ENCODE measurements at places on chromosomes 13 and 19.
A peak's percentile ranks its signal among the peaks of the same experiment; 100 is the strongest.

DNA sequence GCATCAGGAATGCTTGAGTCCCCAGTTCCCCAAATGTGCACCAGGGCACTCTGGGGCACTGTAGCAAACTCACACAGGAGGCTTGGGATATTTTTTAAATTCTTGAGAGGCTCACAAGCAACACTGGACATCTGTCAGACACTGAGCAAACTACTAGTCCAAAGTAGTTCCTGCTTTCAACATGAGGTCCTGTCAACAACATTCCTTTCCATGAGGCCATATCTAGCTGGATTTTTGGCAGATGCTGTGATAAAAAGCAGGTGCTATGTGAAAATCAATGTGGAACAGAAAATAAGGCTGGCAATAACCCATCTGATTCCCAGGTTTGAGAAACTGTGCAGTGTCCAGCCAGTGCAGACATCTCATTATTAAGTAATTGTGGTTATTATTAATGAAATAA, 50.5 kb downstream of the STARD13 start:
- peaks cover 52% of the 10 kb centered on the region for H3K4me1 ChIP-seq
- H3K27ac ChIP-seq, result peak overlapping the region; percentile 1
- H3K4me3 ChIP-seq, result no peak overlapping the region
- peaks cover 5% of the 10 kb centered on the region for H3K36me3 ChIP-seq

- no peaks in the 10 kb centered on the region for H3K36me3 ChIP-seq
- no peak overlapping the region for H3K27ac ChIP-seq
- H3K27me3 ChIP-seq, result peaks cover 87% of the 10 kb centered on the region
- peaks cover 13% of the 10 kb centered on the region for H3K4me1 ChIP-seq
These were observed 704 bp downstream of the CHST8 start for GRCh38 chr19:33622505-33622808.

DNA sequence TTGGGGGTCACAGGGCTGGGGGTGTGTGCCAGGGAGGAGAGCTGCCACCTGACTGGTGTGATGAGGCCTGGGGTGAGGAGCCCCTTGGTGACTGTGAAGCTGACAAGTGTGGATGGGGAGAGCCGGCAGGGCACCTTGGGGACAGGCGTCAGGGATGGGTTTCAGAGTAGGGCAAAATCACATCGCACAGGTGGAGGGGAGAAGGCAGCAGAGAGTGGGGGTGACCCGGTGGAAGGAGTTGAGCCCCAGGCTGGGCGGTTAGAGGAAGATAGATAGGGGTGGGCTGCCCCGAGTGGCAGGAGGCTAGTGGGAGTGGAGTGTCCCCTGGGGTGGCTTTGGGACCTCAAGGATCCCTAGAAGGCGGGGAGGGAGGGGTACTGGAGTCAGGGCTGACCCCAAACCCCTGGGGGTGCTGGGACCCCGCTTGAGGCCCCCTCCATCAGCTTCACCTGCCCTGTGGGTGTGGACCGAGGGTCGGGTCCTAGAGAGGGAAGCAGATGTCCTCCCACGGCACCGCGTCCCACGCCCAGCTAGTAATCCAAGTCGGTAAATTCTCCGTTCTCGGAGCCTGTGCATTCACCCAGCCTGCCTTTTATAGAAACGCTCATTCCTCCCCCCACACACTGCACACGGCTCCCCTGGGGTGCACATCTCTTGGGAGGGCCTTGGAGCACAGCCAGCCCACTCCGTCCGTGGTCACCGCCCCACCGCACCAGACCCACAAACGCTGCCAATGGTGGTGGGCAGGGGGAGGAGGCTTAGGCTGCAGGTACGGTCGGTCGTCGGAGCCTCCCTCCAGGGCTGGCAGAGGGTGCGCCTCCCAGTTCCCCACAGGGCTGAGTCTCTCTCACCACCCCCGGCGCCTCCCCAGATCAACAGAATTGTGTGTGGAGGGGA, 2.4 kb downstream of the CTXN1 start:
- peaks cover 18% of the 10 kb centered on the region for H3K36me3 ChIP-seq
- DNase-seq, result no peak
- no peak overlapping the region for H3K27ac ChIP-seq
- no peak overlapping the region for H3K4me3 ChIP-seq

DNA sequence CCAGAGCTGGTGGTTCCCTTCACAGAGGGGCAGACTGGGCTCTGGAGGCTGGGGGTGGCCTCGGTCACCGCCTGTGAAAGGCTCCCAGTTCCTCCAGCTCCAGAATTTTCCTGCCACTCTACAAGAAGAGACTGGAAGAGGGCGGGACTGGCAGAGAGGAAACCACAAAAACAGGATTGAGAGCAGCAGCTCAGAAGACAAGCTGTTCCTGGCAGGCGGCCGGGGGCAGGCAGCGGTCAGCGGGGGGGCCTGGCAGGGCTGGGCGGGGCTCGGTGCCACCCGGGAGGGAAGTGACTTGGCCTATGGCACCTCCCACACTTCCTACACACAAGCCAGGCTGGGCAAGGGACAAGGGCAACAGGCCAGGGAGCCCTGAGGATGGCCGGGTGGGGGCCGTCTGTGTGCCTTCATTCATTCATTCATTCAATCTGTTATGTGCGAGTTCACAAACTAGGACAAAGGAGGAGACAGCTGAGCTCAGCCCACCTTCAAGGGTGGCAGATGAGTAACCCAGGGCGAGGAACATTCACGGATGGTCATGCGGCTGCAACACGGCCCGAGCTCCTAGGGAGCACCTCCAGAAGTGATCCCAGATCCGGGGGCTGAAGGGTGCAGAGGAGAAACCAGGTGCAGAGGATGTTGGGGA, 16.9 kb upstream of the BTBD2 start:
- H3K4me3 ChIP-seq, result peak overlapping the region; percentile 24
- peaks cover 12% of the 10 kb centered on the region for H3K4me1 ChIP-seq
- H3K36me3 ChIP-seq, result no peaks in the 10 kb centered on the region
- no peaks in the 10 kb centered on the region for H3K27me3 ChIP-seq
- H3K27ac ChIP-seq, result peak overlapping the region; percentile 96

DNA sequence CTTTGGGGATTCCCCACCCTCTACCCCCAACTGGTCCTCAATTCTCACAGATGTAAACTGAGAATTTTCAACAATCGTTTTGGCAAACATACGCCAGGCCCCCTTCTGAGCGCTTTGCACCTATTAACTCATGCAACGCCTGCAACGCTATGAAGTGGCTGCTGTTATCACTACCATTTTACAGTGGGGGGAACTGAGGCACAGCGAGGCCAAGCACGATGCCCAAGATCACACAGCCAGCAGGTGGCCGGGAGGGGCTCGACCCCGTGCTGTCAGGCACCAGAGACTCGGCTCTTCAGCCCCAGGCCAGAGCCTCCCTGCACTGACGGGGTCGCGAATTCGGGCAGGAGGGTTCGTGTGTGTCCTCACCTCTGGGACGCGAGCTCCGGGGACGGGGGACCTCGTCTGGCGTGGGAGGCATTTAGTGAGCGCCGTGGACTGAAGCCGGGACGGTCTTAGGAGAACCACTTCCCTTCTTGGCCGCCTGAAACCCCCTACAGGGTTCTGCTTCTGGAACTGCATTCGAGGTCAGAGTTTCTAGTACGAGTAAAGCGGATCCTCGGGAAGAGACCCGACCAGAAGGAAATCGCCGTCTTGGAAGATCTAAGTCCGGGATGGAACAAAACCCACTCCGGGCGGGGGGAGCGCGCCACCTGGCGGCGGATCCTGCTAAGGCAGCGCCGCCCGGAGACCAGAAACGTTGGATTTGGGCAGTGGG, 21.0 kb downstream of the ZNF114 start:
- peaks cover 6% of the 10 kb centered on the region for H3K4me1 ChIP-seq
- peak; percentile 83 for DNase-seq
- H3K4me3 ChIP-seq, result peak overlapping the region; percentile 54

- peaks cover 21% of the 10 kb centered on the region for H3K4me1 ChIP-seq
- H3K4me3 ChIP-seq, result no peak overlapping the region
- DNase-seq, result no peak
These were observed 21.1 kb downstream of the SYDE1 start for GRCh38 chr19:15128162-15128770.

- H3K4me3 ChIP-seq, result no peak overlapping the region
- no peak for DNase-seq
- no peaks in the 10 kb centered on the region for H3K27me3 ChIP-seq
- H3K27ac ChIP-seq, result no peak overlapping the region
- H3K36me3 ChIP-seq, result no peaks in the 10 kb centered on the region
- no peaks in the 10 kb centered on the region for H3K4me1 ChIP-seq
These were observed 718.5 kb downstream of the SLITRK6 start for GRCh38 chr13:85080691-85081090.

DNA sequence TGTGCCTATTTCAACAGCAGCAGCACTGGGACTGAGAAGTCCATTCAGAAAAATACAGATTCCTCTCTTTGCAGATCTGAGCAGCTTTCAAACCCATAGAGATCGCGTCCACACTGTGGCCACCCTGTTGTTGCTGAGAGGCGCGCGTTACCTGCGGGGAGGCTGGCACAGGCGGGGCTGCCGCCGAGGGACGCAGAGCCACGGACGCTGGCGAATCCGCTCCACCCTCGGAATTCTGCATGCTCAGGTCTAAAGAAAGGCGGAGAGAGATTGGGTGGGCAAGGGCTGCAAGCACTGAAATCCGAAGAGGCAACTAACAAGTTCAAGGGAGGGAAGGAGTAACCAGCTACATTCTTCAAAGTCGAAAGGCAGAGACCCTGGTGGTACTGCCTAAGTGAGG, 63.0 kb downstream of the RFX2 start:
- DNase-seq, result no peak
- H3K4me3 ChIP-seq, result no peak overlapping the region
- no peaks in the 10 kb centered on the region for H3K27me3 ChIP-seq
- H3K4me1 ChIP-seq, result peaks cover 16% of the 10 kb centered on the region
- H3K27ac ChIP-seq, result no peak overlapping the region

- no peaks in the 10 kb centered on the region for H3K4me1 ChIP-seq
- H3K27ac ChIP-seq, result no peak overlapping the region
- H3K27me3 ChIP-seq, result no peaks in the 10 kb centered on the region
These were observed 201.2 kb downstream of the MTUS2 start for GRCh38 chr13:29021311-29021710.

DNA sequence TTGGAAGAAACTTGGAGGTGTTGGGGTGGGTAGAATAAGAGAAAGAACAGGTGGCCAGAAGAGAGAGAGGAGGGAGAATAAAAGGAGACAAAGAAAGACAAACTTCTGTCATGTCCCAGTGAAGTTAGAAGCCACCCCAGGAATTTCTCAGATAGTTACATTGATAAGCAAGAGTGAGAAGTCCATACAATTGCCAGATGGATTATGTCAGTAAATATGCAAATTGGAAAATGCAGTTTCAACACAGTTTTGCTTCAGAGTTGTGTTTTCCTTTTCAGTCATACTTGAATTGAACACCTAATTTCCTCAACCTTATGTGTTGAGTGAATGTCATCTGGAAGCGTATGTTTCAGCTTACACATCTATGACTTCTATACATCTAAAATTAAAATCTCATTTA, 139.2 kb downstream of the RXFP2 start:
- no peaks in the 10 kb centered on the region for H3K27me3 ChIP-seq
- no peaks in the 10 kb centered on the region for H3K36me3 ChIP-seq
- H3K27ac ChIP-seq, result no peak overlapping the region
- H3K4me3 ChIP-seq, result no peak overlapping the region
- no peak for DNase-seq

DNA sequence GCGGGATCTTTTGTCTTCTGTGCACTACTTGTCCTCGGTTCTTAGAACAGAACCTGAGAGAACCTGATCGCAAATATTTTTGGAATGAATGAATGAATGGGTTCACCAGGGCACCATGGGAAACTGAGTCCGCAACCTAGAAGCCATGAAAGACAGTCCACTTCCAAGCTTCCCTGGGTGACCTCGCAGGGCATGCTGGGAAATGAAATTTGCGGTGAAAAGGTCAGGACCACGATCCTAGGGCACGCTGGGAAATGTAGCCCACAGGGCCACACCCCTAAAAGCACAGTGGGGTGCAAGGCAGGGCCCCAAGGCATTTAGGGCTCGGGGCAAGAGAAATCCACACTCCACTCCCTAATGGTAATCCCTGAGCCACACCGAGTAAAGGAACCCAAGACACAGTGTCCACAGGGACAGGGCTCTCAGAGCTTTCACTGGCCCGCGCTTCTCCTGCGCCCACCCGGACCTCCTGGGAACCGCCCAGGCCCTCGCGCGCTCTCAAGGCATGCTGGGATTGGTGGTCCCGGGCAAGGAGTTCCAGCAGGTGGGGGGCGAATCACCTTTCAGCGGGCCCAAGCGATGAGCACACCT, 1.1 kb upstream of the PPP1R12C start:
- no peaks in the 10 kb centered on the region for H3K36me3 ChIP-seq
- peak overlapping the region; percentile 85 for H3K4me3 ChIP-seq
- peak; percentile 77 for DNase-seq
- no peaks in the 10 kb centered on the region for H3K27me3 ChIP-seq

GRCh38 chr19:18208098-18208951, 4.5 kb upstream of the RAB3A start:
- peaks cover 15% of the 10 kb centered on the region for H3K27me3 ChIP-seq
- H3K36me3 ChIP-seq, result no peaks in the 10 kb centered on the region
- no peak overlapping the region for H3K27ac ChIP-seq

GRCh38 chr13:85461621-85462020, 337.6 kb downstream of the SLITRK6 start:
- DNase-seq, result no peak
- H3K4me3 ChIP-seq, result no peak overlapping the region
- no peaks in the 10 kb centered on the region for H3K4me1 ChIP-seq
- no peaks in the 10 kb centered on the region for H3K36me3 ChIP-seq

DNA sequence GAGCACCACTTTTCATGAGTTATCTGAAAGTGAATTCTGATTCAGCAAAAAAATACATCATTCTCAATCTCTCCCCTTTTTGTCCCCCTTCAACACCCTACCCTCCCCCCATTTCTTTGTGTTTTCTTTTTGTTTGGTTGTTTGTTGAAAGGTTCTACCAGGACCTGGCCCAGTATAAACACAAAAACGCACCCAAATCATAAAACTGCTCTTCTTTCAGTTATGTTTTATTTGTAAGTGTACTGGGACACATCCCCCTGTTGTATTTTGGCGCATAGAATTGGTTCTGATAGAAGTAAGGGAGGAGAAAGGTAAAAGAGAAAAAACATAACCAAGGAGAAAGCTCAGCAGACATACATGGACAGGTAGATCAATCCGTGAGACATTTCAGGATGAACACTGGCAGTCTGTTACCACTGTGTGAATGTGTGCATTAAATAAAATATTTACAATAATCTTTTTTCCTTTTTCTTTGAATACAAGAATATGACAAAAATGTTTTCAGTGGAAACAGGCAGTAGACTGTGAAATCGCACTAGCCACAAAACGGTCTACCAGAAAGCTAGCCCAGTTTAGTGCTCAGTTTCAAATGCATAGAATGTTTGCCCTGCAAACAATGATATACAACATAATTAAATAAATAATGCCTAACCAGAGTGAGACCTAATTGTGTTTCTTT, 4.2 kb downstream of the POU4F1 start:
- H3K4me3 ChIP-seq, result no peak overlapping the region
- no peak overlapping the region for H3K27ac ChIP-seq
- peaks cover 96% of the 10 kb centered on the region for H3K27me3 ChIP-seq
- H3K4me1 ChIP-seq, result peaks cover 4% of the 10 kb centered on the region
- no peaks in the 10 kb centered on the region for H3K36me3 ChIP-seq

- H3K4me3 ChIP-seq, result no peak overlapping the region
- peak overlapping the region; percentile 0 for H3K27ac ChIP-seq
- H3K27me3 ChIP-seq, result no peaks in the 10 kb centered on the region
- peaks cover 28% of the 10 kb centered on the region for H3K4me1 ChIP-seq
These were observed 69.8 kb downstream of the KCNRG start for GRCh38 chr13:50085063-50085462.

GRCh38 chr13:48449656-48450055, 36.7 kb upstream of the LPAR6 start:
- no peaks in the 10 kb centered on the region for H3K27me3 ChIP-seq
- peak overlapping the region; percentile 69 for H3K27ac ChIP-seq
- H3K36me3 ChIP-seq, result no peaks in the 10 kb centered on the region
- no peak for DNase-seq
- no peak overlapping the region for H3K4me3 ChIP-seq
- H3K4me1 ChIP-seq, result peaks cover 7% of the 10 kb centered on the region
